Stomach (tissue), 19 donors: ENCODE measurements at places on chromosomes 5 and 9.

DNA sequence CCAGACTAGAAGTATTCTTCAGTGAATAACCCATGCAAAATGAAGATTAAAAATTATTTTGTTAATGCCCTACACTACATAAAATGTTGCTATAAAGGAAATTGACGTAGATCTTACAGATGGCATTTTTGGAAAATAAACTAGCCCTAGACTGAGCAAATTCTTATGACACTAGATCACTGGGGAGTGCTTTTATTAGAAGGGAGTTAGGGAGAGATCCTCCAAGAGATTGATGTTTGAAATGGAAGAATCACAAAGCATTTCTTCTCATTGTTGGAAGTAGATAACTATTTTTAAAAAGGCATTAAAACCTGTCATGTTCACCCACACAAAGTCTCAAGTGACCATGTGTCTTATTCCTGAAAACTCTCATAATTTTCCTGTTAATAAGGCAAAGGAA, 351.1 kb upstream of the TLE4 start:
- DNase-seq: no peak

- no peak for DNase-seq
Observed at GRCh38 chr9:126618585-126619360, 5.0 kb downstream of the LMX1B start.

GRCh38 chr5:177089825-177090641, 3.3 kb downstream of the FGFR4 start:
- DNase-seq: no peak

DNA sequence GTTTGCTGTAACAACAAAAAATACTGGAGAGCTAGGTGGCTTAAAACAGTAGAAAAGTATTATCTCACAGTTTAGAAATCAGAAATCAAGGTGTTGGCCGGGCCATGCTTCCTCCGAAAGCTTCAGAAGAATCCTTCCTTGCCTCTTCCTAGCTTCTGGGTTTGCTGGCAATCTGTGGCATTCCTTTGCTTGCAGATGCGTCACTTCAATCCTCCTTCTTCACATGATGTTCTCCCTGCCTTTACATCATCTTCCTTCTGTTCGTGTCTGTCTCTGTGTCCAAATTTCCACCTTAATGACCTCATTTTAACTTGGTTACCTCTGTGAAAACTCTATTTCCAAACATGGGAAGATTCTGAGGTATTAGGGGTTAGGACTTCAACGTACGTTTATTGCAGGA, 90.4 kb upstream of the CHD1 start:
- DNase-seq: no peak

- DNase-seq: peak; percentile 31
Observed at GRCh38 chr5:103624035-103624480, 61.5 kb upstream of the NUDT12 start.

GRCh38 chr9:98109052-98109451, 10.0 kb downstream of the TRIM14 start:
- DNase-seq: no peak
